ENCODE measurements at places on chromosomes 3 and 15.

- no peak for DNase-seq
Observed at GRCh38 chr3:44104043-44104442, 137.6 kb upstream of the TOPAZ1 start.

DNA sequence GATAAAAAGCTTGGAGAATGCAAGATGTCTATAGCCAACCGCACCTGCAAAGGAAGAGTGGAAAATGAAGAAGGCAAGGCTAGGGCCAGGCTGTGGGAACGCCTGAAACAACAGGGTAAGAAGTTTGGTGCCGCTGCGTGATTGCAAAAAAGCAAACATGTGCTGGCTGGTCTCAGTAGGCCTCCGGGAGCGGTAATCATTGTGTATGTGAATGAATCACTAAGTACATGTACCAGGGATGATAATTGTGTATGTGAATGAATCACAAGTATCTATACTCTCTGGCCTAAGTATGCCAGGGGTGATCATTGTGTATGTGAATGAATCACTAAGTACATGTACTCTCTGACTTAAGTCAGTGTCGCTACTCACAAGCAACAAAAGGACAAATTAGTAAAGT lies 40.3 kb upstream of the PARL start:
- peak; percentile 41 for DNase-seq

GRCh38 chr15:67564968-67565345 lies 22.5 kb downstream of the MAP2K5 start:
- DNase-seq = peak; percentile 33

GRCh38 chr15:88649753-88650551 lies 11.1 kb downstream of the ISG20 start:
- DNase-seq = no peak

DNA sequence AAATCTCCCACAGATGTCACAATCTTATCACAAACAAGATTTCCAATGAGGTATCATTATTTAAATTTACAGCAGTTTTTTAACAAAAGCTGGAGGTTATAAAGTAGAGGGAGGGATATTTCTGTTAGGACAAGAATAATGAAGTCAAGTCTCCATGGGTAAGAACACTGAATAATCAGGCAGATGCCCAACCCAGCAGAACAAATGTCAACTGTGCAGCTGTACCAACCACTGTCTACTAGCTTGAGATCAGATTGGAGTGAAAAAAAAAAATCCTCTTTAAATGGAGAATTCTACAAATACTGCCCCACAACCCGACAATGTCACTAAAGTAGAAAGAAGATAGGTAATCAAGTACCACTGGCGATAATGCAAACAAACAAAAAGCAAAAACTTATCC lies 30.3 kb downstream of the DHX36 start:
- DNase-seq = no peak

DNA sequence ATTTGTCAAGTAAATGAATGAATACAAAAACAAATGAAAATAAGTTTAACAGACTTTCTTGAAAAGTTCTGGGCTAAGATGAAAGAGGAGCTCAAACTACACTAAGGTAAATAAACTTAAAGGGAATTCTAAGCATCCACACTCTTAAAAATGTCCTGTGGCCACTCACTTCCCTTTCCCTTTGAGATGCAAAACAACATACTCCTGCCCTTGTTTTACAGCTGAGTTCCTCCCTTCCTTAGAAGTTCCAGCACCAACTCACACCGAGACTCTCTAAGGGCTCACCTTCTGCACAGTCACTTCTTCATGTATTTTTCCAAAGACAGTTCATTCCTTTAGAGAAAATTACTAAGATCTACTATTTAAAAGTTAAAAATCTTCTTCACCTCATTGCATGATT lies 123.3 kb upstream of the CMC1 start:
- DNase-seq = no peak

DNA sequence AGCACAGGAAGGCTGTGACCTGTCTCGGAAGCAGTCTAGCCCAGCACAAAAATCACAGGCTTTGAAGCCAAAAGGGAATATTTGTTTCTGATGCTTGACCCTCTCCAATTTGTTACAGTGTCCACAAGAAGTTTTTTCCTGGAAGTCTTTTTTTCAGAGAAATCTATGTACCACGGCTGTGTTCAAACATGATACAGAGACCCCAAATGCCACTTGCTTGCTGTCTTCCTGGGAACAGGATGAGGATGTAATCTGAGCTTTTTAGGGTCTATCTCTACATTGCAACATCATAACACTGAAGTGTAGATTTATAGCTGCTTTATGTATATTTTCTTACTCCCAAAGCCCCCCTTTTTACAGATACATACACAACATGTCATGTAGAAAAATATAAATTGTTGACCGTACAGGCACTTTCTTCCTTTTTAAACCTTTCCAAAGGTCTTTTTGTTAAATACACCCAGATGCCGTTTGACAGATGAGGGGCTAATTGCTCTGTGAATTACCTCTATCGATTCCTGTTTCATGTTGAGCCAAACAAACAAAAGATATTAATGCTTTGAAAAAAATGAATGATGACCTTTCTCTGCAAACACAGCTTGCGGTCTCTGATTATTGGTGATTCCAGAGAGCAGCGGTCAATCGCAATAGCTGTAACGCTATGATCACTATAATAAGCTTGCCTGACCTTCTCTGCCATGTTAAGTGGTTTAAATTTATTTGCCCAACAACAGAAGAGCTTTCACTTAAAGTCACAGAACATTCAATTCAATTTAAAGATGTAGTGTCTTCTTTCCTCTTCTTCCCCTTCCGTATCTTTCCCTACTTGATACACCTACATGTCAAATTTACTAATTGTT lies 875.9 kb upstream of the NR2F2 start:
- no peak for DNase-seq

- no peak for DNase-seq
Observed at GRCh38 chr3:178169421-178169820, 366.8 kb upstream of the KCNMB2 start.

GRCh38 chr3:53998980-53999379 lies 107.3 kb upstream of the SELENOK start:
- no peak for DNase-seq

DNA sequence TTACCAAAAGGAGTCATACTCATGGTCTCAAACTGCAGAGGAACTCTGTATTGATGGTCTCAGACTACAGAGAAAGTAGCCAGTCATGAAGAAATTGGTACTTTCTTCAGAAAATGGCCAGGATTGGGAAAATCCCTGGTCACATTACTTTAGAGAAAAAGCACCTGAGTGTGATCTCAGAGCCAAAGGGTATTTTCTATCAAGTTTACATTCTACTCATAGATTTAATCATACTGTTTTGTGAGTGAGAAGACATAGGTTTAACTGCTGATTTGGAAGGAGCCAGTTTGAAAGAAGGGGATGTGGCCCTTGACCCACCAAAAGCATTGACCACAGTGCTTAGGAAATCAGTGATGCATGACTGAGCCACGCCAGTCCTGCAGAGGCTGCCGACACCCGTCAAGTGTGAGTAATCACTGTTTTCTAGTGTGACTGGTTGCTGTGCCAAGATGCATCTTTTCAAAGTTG lies 203.6 kb downstream of the AKAP13 start:
- DNase-seq = peak; percentile 63

DNA sequence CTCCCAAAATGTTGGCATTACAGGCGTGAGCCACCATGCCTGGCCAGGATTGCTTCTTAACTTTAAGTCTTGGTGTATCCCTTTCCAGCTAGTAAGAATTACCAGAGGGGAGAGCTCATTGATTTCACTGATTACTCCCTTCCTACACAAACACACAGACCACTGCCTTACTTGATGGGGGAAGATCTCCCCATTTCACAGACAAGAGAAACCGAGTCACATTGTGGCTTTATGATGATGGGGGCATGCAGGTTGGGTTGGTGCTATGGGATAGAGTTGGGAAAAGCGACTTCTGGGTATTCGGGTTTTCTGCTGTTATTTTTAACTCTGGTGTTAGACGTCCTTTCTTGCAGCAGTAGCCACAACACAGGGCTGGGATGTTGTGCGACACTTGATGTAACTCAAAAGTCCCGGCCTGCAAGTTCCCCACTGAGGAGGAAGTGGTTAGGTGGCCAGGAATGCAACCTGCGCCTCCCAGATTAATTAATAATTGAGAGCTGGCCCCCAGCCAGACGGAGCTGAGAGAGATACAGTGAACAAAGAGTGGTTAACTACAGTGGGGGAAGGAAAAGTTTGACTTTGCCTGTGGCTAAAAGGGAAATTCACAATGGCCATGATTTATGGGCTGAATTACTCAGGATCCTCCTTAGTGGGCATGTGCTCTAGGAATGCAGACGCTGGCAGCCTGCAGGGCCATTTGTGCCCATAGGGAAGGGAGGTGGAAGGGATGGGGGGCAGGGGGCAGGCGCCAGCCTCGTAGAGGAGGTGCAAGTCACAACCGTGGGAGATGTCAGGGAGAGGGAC lies 63.6 kb downstream of the SMAD6 start:
- peak; percentile 65 for DNase-seq

DNA sequence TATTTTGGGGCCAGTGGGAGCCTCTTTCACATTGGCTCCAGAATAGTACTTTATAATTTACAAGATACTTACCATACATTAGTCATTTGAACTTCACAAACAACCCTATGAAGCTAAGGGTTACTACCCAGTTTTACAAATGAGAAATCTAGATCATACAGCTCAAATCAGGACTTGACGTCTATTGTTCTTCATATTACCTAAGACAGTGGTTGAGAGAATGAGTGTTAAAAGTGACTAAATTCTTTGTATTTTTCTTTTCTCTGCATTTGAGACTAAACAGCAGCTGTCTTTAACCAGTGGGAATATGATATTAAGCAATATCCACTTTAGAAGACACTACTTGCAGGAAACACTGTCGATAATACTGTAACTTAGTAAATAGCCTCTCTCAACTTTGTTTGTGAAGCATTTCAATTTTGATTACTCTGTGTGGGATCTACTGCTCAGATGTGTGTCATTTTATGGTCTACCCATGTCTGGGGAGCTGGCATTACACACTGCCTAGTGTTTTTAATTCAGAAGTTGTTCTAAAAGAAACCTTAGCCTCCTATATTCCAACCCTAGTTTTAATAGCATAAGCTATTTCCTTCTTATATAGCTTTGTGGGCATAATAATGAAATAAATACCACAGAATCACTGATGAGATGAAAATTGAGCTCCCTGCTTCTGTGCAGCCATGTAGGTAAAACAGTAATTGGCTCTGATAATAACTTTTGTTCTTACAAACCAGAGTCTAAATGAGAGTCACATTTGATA lies 45.9 kb downstream of the IQCH start:
- DNase-seq = no peak

DNA sequence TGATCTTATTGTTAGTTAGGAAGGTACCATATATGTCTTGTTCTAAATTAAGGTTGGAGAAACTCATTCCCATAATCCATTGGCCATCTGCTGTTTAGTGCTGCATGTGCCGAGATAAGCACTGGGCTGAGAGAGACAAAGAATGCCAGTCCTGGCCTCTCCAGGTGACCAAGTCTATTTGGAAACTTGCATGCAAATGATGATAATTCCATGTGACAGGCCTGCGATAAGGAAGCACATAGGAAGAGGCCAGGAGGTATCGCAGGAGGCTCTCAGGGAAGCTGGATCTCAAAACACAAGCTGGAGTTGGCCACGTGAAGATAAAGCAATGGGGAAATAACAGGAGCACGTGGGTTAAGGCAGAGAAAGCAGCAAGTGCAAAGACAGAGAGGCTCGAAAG lies 39.7 kb downstream of the MYO5C start:
- DNase-seq = no peak

GRCh38 chr15:80247320-80247719 lies 4.7 kb downstream of the CTXND1 start:
- DNase-seq = no peak

DNA sequence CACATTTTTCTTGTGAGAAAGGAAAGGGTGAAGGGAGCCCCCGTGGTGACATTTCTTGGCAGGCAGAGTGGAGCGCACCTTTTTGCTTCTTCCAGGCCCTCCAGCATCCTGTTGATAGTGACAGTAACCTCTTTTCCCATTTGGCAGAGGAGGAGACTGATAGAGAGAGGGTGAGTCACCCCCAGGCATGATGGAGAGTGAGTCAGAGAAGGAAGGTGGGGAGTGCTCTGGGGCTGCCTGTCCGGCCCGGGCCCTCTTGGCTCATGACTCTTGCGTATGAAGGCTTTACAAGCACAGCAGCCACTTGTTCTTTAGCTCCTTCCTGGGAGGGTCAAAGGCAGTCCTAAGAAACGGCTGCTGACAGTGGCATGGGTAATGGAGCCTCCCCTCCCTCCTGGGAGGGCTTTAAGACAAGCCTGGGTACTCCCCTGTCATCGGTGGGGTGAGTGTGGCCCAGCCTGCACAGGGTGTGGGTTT lies 16.0 kb downstream of the ANKRD63 start:
- DNase-seq = peak; percentile 93

DNA sequence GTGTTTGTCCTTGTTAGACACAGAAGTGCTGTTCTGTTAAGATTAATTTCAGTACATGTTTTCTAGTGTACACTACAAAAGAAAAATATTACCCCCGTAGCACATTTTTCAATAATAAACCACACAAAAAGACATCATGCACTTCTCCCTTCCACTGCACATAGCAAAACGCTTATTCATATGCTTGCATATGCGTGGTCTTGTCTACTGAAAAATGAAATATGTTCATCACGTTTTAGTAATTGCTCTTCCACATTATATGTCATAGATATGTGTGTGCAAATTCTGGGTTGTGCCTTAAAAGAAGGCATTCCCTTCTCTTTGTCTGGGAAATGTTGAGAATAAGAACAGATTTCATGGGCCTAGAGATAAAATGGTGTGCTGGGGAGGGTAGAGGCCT lies 353.9 kb downstream of the NSUN3 start:
- DNase-seq = peak; percentile 35

DNA sequence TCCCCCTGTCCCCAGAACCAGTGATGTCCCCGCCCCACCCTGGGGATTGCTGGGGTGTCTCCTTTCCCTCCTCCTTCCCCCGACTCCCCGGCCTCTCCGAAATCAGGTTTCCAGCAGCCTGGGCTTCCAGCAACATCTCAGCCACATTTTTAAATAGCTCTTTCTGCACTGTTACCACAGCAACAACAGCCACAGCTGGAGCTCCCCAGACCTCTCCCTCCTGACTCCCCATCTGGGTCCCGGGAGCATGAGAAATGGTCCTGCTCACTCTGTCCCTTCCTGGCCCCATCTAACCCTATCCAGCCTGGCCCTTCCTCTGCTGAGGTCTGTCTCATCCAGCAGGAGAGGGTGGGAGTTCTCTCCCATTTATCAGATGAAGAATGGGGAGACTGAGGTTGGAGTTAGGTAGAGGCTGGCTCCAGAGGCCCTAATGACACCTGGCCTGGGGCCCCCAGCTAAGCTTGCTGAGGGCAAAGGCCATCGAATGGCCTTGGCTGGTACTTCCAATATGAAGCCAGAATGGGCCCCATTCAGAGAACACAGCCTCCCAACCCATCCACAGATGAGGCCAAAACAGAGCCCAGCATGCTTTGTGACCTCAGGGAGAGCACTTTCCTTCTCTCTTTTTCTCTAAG lies 1.5 kb downstream of the CAMK1 start:
- no peak for DNase-seq

- DNase-seq = no peak
Observed at GRCh38 chr3:82561784-82562183, 800.3 kb upstream of the GBE1 start.

Data from astrocyte (in vitro differentiated cells and primary cell).